ENCODE measurements at places on chromosomes 5 and 9.

- DNase-seq = no peak
Observed at GRCh38 chr5:92944903-92945604, 636.0 kb downstream of the NR2F1-AS1 start.

DNA sequence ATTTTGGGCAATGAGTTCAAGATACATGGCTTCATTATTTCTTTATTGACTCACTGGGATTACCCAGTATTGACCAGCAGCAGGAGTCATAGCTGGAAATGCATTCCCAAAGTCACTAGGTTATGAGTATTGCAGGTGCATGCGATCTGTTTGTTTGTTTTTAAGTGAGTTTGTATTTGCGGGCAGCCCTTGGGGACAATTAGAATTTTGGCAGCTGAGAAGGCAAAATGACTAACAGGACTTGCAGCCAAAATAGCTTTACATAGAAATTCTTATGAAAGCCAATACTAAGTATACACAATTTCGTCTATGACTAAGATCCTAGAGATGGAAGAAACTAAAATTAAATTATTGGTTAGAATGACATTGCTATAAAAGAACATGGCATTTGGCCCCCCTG, 18.1 kb upstream of the RGMB start:
- no peak for DNase-seq

GRCh38 chr5:167261309-167262100, 1029.9 kb upstream of the WWC1 start:
- no peak for DNase-seq

GRCh38 chr9:9951556-9952160, 661.1 kb downstream of the PTPRD start:
- no peak for DNase-seq

DNA sequence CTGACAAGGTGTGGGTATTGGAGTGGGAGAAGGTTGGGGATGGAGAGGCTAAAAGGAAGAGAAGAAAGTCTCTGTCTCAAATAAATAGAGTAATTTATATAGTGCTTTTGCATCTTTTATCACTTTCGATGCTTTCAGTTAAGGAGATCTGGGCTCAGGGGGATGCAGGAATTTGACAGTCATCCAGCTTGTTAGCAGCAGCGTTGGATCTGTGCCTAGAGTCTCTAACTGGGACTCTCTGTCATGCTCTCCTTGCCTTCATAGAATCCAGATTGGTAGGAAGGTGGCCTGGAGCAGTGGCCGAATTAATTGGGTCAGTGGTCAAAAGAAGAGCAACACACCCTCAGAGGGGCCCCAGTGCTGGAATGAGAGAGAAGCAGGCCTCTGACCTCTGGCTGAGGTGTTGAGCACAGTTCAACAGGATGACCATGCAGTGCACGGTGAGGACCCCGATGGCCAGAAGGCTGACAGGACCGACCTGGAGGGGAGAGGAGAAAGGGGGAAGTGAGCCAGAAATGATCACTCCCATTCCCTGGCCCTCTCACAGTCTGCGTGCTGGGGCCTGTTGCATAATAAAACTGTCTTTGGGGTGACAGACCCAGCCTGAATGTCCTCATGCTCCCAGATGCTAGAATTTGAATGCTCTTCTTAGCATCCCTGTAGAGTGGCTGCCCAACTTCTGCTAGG, 7.6 kb downstream of the SLC36A3 start:
- DNase-seq = no peak

DNA sequence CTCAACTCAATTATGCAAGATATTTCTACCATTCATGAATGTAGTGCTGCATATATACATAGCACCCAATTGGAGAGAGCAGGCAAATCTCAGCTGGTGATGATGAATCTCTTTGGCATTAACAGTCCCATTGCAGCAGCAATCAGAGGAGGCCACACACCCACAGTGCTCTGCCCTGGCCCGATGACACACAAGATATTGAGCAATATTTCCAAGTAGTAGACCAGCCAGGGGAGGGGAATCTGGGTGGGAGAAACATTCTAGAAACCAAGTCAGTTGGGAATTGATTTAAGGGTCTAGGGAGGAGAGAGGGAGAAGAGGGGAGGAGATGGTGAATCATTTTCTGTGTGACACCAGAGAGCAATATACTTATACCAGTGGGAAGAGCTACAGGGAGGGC, 14.9 kb upstream of the C5orf63 start:
- DNase-seq = no peak

GRCh38 chr9:34515959-34516358, 6.8 kb downstream of the ENHO start:
- DNase-seq = no peak

DNA sequence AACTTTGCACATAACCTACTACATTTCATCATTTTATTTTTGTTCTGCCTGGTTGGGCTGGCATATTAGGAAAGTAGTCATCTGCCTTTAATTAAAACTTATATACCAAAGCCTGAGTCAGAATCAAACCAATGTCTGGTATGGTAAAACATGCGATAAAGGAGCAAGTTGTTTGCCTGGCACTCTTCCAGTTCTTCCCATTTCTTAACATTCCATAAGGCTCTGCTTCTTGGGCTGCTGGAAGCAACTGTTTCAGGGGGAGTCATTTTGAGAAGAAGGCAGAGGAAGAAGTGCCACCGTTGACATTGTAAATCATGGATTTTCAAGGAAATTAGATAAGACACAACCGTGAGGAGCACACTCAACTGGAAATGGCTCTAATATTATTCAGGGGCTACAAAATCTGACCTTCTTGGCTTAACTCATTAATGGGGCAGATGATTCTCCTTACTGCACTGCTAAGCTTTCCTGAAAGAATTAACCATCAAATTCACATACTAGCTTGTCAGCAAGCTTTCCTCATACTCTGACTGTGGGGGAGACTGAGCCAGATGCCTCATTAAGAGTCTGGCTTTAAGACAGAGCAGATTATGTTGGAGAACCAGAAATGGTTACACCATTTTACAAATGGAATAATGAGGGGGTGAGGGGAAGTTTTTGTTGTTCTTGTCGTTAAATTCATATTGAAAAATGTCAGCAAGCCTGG, 391.0 kb downstream of the TMEM232 start:
- no peak for DNase-seq

- no peak for DNase-seq
Observed at GRCh38 chr5:149349382-149349781, 4.1 kb downstream of the GRPEL2 start.

DNA sequence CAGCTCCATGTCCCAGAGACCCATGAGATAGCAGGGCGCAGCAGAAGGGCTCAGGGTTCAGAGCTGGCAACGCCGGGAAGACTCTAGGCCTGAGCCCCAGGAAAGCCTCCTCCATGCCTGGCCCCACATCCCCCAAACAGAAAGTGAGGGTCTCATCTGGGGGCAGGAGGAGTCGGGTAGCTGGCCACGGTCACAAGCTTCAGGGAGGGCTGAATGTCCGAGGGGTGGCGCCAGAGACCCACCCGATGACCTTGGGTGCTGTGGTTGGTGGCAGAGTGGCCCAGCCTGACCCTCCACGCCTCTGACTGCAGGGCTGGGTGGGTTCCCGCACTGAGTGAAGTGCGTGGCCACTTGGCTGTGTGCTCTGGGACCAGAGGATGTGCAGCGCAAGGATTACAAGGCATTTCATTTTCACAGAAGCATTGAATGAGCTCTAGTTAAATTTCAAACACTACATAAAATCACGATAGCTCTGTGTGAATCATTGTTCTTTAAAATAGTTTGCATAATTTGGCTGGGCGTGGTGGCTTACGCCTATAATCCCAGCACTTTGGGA, 3.0 kb downstream of the C8G start:
- no peak for DNase-seq

GRCh38 chr5:171207256-171207847, 101.7 kb upstream of the TLX3 start:
- DNase-seq = no peak

GRCh38 chr5:170860818-170861666, 776 bp upstream of the RANBP17 start:
- DNase-seq = no peak

DNA sequence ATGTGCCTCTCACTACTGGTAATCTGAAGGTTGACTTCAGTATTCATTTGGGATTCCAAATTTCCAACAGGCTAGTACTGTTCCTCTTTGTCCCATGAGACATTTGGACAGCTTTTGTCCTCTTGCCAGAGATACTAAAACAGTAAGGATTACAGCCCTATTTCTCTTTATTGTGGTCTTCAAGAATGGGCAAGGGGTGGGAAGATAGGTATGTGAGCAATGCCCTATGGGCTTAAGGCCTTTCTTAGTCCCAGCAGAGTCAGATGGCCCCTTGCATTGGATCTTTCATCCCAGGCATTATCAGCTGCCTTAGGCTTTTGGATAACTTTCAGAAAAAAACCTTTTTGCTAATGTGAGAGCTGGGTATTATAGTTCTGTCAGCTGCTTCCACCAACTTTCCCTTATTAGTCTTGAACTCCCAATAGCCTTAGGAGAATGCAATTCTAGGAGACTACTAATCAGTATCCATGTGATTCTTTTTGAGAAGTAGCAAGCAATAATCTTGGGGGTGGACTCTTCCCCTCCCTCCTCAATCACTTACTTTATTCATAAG, 361.1 kb upstream of the NUDT12 start:
- DNase-seq = no peak

- peak; percentile 16 for DNase-seq
Observed at GRCh38 chr5:87403409-87403808, 9.3 kb downstream of the CCNH start.

- no peak for DNase-seq
Observed at GRCh38 chr5:6471252-6471651, 22.6 kb downstream of the UBE2QL1 start.

- DNase-seq = no peak
Observed at GRCh38 chr9:84254972-84255371, 85.6 kb downstream of the SLC28A3 start.

DNA sequence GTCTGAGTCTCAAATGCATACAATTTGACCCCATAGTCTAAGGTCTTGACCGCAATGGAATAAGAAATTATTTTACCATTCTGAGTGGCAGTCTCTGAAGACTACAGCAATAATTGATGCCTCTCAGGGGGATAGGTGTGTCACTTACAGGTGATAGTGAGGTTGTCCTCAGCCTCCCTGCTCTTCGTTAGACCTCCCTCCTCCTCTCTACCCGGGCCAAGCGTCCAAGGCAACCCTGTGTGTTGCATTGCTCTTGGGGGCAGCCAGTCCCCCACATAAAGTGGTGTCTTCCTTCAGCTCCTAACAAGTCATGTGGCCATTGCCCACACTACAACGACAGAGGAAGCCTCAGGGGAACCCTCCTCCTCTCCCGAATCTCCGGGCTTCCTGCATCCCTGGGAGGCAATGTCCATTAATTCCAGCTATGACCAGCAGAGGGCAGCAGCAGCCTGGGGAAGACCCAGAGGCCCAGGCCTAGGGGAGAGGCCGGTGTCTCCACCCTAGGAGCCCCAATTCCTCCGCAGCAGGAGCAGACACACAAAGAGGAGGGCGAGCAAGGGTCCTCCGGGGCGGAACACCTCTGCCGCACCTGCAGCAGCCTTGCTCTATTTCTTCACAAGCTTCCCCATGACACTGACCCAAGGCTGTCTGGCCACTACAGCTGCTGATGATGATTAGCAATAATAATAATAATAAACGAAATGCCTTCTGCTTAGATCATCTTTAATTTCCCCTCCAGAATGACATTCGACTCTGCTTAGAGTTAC, 134.8 kb downstream of the KCNIP1 start:
- no peak for DNase-seq

GRCh38 chr5:73393611-73394489, 54.7 kb downstream of the FOXD1 start:
- no peak for DNase-seq

DNA sequence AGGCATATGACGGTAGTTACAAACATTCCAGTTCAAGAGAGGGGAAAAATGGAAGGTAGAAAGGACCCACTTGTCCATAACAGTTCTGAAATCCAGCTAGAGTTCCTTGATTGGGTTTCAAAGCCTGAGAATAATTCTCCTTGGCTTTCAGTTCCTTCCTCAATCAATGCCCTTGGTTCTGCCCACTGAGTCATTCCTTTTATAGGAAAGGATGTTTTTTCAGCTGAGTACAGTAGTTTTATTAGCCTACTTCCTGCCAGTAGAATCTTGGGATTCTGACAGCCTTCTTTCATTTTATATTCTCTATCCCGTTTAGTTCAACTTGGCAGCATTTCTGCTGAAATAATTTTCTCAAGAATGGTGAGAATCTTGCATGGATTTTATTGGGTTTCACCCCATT, 386.9 kb upstream of the SMC2 start:
- no peak for DNase-seq

GRCh38 chr9:126534431-126535186, 79.1 kb upstream of the LMX1B start:
- DNase-seq = no peak

GRCh38 chr5:129461711-129462332, 1.7 kb downstream of the ADAMTS19 start:
- DNase-seq = no peak

- no peak for DNase-seq
Observed at GRCh38 chr5:179124273-179124852, 64.2 kb downstream of the ZNF354C start.

- no peak for DNase-seq
Observed at GRCh38 chr5:87150630-87151029, 117.1 kb upstream of the RASA1 start.

DNA sequence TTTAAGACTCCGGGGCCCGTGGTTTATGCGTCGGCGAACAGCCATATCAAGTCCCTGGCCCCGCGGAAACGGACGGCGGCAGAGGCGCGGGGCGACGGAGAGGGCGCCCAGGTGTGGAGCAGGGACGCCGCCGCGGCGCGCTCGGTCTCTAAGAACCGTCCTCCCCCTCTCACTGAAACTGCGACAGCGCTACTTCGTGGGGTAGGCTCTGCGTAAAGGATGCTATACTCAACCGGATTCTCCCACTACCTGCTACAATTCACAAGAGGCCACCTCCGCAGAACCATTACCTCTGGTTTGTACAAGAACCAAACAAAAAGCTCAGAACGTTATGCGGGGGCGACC, 404 bp downstream of the MRNIP start:
- DNase-seq = no peak

DNA sequence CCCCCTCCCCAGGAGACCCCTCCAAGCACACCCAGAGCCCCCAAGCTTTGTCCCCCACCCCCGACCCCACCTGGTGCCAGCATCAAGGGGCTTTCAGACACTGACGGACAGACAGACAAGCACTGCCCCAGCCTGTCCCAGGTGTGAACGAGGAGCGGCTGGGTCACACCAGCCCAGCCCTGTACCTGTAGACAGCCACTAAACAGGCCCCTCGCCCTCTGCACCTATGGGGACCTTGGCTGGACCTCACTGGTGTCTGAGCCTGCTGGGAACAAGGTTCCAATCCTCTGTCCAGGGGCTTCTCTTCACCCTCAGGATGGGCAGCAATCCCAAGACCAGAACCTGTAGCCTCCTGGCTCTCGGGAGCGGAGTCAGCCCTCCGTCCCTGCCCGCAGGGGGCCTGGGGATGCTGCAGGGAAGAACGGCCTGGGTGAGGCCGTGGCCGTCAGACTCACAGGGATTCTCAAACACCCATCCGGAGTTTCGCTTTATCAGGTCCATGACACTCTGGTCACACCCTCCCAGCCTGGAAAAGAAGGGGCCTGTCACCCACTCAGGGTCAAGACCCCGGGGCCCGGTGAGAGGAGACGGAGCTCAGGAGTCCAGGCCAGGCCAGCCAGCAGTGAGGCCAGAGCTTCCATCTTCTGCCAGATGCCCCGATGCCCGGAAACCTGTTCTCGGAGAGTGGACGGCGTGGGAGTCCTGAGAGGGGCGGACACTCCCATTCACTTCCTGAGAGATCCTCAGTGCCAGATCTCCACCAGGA, 2.8 kb downstream of the LCN6 start:
- DNase-seq = no peak
